NCI-H1436 (cell line): ENCODE measurements at places on chromosomes 16 and 17.

GRCh38 chr16:56798955-56799354 lies 66.1 kb upstream of the SLC12A3 start:
- DNase-seq: no peak

- no peak for DNase-seq
Measured at GRCh38 chr17:39629898-39630297, 3.1 kb downstream of the PPP1R1B start.

GRCh38 chr16:56967733-56968132 lies 6.0 kb downstream of the CETP start:
- no peak for DNase-seq

GRCh38 chr17:65092262-65092661 lies 35.7 kb upstream of the GNA13 start:
- DNase-seq: no peak

DNA sequence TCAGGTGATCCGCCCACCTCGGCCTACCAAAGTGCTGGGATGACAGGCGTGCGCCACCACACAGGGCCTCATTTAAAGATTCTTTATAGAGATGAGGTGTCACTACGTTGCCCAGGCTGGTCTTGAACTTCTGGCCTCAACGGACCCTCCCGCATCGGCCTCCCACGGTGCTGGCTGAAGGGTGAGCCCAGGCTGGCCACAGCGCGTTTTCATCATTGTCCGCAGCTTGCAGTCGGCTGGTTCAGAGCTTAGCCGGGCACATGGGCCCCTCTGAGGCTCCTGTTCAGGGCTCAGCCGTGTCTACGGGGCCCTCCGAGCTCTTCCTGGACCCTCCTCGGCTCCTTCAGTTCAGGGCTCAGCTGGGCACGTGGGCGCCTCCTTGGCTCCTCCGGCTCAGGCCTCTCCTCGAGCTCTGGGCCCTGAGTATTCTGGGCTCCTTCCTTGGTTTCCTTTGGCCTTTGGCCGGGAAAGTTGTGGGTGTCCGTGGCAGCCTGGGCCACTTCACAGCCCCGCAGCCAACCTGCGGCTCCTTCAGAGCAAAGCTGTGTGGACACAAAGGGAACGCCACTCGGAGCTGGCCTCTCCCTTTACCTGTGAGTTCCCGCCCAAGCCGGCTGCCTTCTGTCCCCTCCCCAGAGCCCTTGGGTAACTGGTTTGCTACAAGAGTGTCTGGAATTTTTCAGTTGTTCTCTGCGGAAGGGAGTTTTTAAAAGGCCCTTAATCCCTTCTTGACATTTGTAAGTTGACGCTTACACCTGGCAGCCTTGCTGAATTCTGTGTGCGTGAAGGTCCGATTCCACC lies 1.2 kb upstream of the MSLN start:
- DNase-seq: no peak

DNA sequence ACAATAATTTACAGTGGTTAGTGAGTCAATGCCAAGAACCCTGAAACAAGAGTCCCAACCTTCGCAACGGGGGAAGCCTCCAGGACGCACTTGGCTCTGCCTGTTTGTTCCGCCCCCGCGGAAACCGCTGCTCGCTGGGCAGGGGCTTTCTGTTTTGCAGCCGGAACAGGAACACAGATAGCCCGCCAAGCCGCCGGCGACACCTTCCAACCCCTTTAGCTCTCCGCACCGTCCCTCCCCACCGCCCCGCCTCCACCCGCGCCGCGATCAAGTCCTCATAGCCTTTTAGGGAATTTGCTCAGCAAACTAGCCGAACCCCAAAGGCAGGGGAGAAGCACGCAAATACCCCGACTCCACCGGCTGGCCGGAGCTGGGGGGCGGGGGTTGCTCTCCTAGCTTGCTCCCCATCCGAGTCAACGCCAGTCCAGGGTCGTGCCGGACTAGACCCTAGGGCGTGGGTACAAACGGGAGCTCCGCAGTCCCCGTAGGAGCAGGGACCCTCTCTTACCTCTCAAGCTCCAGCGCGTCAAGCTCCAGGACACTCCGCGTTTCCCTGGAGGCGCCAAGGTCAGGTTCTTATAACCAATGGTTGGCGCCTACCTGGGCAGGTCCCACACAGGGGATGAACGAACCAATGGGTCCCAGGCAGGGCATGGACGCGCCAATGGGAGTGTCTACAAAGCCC lies at the start of gene SLFN13:
SLFN13 (minus strand) TSS at position 553 of the 685 bp plus-strand sequence. CDS start 3,086 bp downstream, outside the sequence.
- peak; percentile 50 for DNase-seq

GRCh38 chr17:61453566-61454380 lies 1.6 kb downstream of the TBX4 start:
- no peak for DNase-seq

DNA sequence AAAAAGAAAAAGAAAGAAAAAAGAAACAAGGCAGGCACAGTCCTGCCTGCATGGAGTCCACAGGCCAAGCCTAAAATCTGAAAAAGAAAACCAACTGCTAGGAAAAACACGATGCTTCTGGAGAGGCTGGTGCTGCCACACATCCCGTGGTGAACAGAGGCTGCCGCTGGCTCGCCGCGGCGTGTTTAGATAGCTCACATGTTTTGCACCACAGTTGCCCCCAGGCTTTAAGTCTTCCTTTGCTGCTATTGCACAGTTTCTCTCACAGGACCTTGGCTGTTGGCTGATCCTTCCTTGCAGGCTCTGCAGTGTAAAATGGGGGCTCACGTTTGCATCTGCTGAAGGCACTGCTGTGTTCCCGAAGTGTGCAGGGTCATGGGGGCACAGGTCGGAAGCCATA lies 8.6 kb downstream of the SLC6A4 start:
- no peak for DNase-seq

GRCh38 chr16:79981814-79982213 lies 381.3 kb upstream of the MAF start:
- no peak for DNase-seq

- DNase-seq: no peak
Measured at GRCh38 chr16:49675413-49675812, 180.5 kb downstream of the ZNF423 start.

GRCh38 chr16:64865069-64865696 lies 256.7 kb downstream of the CDH11 start:
- no peak for DNase-seq

DNA sequence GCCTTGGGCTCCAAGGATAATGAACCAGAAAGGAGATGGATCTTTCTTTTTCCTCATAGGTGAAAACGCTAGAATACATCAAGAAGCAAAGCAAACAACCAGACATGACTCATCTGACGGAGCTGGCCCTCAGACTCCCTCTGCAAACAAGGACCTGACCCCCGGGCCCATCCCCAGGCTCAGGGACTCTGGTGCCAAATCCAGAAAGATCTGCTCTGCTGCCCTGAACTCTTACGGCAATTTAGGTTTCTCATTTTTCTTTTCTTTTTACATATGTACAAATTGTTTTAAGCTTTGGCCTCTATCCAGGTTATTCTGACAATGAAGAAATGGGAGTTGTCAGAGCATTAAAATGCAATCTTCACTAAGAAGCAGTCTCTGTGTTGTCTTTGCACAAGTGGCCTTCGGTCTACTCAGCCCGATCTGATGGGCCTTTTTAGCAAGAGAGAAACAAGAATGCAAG lies 17.7 kb downstream of the KNOP1 start:
- DNase-seq: no peak

DNA sequence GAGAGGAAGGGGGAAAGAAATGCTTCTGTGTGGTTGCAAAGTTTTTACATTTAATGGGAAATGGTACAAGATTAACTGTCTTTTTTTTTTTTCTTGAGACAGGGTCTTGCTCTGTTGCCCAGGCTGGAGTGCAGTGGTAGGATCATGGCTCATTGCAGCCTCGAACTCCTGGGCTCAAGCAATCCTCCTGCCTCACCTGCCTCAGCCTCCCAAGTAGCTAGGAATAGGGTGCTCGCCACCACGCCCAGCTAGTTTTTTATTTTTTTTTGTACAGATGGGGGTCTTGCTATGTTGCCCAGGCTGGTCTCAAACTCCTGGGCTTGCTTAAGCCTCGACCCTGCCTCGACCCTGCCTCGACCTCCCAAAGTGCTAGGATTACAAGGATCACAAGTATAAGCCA lies 3.8 kb upstream of the ROGDI start:
- no peak for DNase-seq

GRCh38 chr16:24944206-24944605 lies 71.0 kb downstream of the ARHGAP17 start:
- DNase-seq: no peak

DNA sequence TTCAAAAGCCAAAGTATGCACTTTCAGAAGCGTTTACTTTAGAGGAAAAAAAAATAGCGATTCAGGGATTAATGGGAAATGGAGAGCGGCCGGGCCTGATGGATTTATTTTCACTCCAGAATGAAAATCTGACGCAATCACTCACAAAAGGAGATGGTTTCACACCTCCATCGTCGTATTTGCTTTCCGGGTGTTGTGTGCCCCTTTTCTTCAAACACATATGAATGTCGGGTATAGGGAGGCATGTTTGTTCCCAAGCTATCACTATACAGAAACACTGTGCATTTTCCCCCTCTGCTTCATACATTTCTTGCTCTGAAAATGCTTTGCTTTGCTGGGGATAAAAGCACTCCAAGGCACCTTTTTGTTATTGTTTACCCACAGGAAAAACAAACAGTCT lies 562.2 kb upstream of the ZFHX3 start:
- no peak for DNase-seq

DNA sequence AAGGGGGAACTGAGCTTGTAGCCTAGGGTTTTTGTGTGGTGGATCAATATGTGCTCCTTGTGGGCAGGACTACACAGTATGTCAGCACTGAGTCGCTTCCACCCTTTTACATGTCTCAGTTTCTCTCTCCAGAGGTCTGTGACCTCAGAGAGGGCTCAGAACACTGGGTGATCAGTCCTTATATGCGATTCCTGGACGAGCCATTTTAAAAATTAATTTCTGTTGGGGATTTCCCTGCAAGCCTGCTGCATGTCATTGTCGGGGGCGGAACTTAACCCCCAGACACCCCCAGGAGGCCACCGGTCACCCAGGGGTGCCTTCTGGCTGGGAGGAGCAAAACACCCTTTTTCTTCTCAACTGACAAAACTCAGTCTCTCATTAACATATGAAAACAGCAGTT lies 14.1 kb downstream of the DHRS7B start:
- DNase-seq: no peak

DNA sequence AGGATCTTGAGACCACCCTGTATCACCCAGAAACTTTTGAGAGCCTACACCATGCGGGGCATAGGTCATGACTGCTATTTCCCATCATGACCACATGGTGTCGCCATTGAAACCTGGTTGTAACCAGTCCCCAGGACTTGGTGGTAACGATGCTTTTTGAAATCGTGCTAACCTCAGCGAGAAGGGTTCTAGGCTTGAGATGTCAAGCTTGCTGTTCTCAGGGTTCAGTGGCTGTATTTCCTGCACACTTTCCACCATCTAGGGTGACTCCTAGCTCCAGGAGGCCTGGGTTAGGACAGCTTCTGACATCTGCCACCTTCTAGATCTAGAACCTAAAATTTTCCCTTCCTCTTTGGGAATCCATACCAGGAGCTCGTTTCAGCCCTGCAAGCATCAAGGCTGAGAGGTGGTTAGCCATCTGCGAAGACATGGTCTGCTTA lies 13.0 kb upstream of the SPNS3 start:
- DNase-seq: peak; percentile 75

- no peak for DNase-seq
Measured at GRCh38 chr16:84228256-84228838, 11.5 kb downstream of the KCNG4 start.

DNA sequence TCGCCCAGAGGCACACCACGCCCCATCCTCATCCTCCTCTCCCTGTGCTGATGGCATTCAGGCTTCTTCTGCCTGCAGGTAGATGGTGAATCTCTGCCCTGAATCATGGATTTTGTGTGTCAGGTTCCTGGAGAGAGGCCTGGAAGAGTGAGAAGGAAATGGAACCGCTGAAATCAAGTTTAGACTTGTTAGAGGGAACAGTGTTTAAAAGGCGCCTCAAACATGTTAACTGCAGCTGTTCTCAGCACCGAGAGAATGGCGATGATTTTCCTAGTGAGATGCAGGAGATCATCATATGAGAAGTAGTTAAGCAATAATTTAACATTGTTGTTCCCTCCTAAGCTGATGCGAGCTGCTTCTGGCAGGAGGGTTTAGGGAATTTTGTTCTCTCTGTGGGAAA lies 744.4 kb upstream of the EEF2KMT start:
- DNase-seq: no peak

DNA sequence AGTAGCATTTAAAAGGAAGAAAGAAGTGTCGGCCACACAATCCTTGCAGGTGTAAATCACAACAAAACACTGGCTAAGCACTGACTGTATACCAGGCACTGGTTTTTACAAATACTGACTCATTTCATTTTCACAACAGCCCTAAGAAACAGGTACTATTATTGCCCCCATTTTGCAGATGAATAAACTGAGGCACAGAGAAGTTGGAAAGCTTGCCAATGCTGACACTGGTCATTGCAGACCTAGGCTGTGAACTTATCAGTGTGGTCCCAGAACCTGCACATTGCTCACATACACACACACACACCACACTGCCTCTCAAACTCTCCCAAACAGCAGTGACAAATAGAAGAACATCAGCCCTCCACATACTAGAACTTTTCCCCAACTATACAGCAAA lies 37.6 kb downstream of the CDYL2 start:
- no peak for DNase-seq

DNA sequence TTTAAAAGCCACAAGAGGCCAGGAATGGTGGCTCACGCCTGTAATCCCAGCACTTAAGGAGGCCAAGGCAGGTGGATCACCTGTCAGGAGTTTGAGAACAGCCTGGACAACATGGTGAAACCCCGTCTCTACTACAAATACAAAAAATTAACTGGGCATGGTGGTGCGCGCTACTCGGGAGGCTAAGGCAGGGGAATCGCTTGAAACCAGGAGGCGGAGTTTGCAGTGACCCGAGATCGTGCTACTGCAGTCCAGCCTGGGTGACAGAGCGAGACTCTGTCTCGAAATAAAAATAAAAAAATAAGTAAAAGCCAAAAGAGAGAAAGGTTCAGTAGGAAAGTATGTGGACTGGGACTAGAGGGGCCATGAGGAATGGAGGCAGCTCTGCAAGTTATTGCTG lies 13.1 kb upstream of the ITGAL start:
- no peak for DNase-seq

DNA sequence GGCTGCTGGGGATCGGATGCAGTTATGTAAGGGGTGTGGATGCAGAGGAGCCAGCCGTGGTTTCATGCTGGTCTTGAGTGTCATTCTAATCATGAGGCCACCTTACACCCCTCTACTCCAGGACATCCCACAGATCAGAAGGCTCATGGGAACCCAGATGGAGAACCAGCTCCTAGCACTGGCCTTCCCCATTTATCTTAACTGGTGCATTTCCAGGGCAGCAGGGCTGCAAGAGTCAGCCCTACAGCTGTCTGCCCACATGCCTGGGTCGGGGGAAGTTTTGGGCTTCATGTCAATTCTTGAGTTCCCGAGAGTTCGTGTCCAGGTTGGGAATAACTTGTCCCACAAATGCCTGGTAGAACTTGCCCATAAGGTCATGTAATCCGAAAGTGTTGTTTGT lies 29.1 kb downstream of the RPTOR start:
- no peak for DNase-seq
